ENCODE measurements at places on chromosomes 7 and 10.

DNA sequence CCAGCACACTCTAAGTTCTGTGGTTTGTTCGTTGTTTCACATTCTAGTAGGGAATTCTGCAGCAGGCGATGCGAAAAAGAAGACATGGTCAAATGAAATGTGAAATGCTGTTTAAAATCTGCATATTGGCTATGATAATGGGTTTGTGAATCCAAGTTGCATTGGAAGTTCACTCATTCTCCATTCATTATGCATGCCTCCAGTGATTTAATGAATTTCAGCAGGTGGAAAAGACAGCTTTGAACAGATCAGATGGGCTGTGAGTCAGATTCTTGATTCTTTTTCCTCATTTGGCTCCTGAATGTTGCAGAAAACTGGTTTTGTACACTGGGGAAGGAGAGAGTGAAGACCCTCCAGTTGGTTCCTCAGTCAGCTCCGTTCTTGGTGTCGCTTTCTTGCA is 52.1 kb downstream of the PNLIPRP2 start:
- DNase-seq = no peak

- DNase-seq = no peak
These were observed 55.5 kb upstream of the SYPL1 start for GRCh38 chr7:106167439-106168136.

GRCh38 chr7:151226560-151226874 is 488 bp downstream of the ABCF2 start:
- no peak for DNase-seq

- peak; percentile 48 for DNase-seq
These were observed 41.5 kb downstream of the ASB4 start for GRCh38 chr7:95527033-95527775.

- DNase-seq = no peak
These were observed 24.8 kb downstream of the STK32C start for GRCh38 chr10:132282667-132283603.

GRCh38 chr10:58109731-58110130 is 158.0 kb downstream of the IPMK start:
- no peak for DNase-seq
